A673 (cell line): ENCODE measurements at places on chromosomes 6 and 20.

GRCh38 chr6:90892271-90892670 lies 305.4 kb upstream of the MAP3K7 start:
- no peaks in the 10 kb centered on the region for H3K27me3 ChIP-seq
- peak; percentile 19 for DNase-seq
- no peaks in the 10 kb centered on the region for H3K36me3 ChIP-seq
- no peak overlapping the region for H3K4me3 ChIP-seq
- H3K4me1 ChIP-seq: peaks cover 20% of the 10 kb centered on the region
- H3K27ac ChIP-seq: no peak overlapping the region

DNA sequence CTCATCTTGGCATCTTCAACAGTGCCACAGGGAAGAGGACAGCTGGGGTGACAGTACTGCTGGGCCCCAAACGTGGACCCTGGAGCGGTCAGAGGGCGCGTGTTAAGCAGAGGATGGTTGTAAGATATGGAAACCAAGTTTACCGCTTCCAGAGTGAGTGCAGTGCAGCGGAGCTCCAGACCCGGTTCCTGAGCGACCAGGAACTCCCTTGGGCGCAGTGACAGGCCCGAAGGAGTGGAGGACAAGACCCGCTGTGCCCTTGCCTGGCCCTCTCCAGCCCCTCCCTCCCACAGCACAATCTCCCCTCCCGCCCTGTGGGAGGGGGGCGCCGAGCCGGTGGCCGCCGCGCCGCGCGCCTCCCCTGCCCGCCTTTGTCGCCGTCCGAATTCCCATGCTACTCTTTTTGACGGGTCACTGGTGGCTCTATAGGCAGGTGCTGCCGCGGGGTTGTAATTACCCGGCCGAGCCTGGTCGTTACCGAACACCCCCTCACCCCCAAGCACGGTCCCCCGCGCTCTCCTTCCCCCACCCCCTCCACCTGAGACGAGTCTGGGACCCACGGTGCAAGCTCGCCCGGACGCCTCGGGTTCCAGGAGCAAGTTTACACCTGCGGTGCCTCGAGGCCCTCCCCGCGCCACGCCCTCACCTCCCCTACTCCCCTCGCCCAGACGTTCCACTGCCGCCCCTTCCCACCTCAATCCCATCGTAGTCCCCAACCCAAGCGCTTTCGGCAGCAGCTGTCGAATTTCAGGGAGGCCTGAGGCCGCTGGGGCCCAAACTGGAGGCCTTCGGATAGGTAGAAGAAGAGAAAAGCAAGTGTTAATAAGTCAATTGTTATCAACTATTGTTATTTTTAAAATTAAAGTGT lies 3.9 kb downstream of the NR2E1 start:
- H3K36me3 ChIP-seq: no peaks in the 10 kb centered on the region
- DNase-seq: no peak
- no peak overlapping the region for H3K27ac ChIP-seq

GRCh38 chr6:36464233-36464632 lies 21.4 kb downstream of the KCTD20 start:
- peaks cover 14% of the 10 kb centered on the region for H3K4me1 ChIP-seq
- H3K4me3 ChIP-seq: no peak overlapping the region
- H3K36me3 ChIP-seq: no peaks in the 10 kb centered on the region
- DNase-seq: no peak

DNA sequence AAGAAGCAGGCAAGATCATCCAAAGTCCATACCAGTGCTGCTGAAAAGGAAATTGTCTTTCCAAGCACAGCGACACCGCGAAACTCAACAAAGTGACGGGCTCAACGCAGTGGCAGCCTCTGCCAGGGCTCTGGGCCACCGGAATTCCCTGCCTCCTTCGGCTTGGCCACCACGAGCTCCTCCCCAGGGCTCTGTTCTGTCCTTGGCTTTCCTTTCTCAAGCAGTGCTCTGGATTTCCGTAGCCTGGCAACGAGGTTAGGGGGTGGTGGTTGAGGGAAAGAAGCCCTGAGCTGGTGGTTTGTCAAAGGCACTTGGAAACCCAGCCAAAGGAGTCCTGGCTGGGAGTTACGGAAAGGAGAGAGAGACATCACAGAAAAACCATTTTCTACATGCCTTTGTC lies 31.2 kb downstream of the PRR18 start:
- no peak for DNase-seq
- no peak overlapping the region for H3K4me3 ChIP-seq
- no peaks in the 10 kb centered on the region for H3K27me3 ChIP-seq
- H3K27ac ChIP-seq: no peak overlapping the region

DNA sequence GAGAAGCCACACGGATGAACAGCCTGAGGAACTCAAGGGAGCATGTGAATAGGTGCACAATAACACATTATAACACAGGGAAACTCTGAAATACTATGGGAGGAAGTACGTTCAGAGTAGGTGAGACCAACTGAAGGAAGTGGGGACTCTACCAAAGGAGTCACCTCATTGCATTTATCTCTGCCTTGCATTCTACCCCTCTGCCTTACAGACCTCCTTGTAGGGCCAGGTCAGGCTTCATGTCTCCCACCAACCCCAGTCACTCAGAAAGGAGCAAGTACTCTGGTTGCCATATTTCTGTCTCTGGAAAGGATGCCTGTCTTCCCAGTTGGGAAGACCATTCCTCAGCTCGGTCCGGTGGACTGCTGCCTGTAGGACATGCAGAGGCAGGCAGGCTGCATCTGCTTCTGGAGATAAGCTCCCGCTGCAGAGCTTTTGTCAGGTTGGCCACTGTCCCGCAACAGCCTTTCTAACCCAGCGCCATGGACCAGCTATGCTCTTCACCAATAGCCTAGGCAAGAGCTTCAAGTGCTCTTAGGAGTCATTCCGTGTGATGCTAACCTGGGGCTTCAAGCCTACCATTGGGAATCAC lies 51.6 kb upstream of the ASIP start:
- no peaks in the 10 kb centered on the region for H3K27me3 ChIP-seq
- DNase-seq: no peak
- peaks cover 19% of the 10 kb centered on the region for H3K4me1 ChIP-seq
- no peak overlapping the region for H3K4me3 ChIP-seq

- DNase-seq: no peak
- H3K36me3 ChIP-seq: no peaks in the 10 kb centered on the region
- no peak overlapping the region for H3K4me3 ChIP-seq
- no peaks in the 10 kb centered on the region for H3K4me1 ChIP-seq
- H3K27me3 ChIP-seq: peaks cover 24% of the 10 kb centered on the region
Measured at GRCh38 chr6:1188199-1188598, 123.7 kb upstream of the FOXQ1 start.
